ENCODE measurements at places on chromosomes 3 and 15.

DNA sequence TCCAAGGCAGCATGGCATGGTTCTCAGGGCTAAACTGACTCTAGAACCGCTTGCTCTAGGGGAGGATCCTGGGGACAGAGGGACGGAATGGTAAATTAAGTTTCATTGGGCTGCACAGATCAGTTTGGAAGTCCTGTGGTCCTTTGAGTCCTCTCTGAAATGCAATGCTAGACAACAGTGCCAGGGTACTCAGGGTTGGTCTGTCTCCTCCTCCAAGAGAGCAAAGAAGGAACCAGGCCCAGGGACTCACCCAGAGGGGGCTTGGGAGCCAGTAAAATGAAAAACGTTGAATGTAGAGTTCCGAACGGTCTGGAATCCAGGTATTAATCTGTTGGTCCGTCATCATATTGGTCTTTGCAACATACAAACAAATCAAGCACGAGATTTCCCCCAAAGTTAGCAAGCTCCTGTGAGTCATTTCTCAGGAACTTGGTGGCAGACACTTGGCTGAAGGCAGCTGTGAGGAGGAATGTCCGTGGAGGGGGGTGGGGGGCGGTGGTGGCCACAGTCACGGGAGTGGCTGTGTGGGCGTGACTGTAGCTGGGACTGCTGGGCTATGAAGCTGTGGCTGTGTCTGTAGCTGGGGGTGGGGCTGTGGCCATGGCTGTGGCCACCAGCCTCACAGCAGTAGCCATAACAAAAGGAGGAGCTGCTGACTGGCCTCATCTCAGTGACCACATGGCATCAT is 361.0 kb downstream of the SHQ1 start:
- peak; percentile 71 for DNase-seq

GRCh38 chr15:23570486-23570885 is 5.0 kb downstream of the MKRN3 start:
- DNase-seq = no peak

DNA sequence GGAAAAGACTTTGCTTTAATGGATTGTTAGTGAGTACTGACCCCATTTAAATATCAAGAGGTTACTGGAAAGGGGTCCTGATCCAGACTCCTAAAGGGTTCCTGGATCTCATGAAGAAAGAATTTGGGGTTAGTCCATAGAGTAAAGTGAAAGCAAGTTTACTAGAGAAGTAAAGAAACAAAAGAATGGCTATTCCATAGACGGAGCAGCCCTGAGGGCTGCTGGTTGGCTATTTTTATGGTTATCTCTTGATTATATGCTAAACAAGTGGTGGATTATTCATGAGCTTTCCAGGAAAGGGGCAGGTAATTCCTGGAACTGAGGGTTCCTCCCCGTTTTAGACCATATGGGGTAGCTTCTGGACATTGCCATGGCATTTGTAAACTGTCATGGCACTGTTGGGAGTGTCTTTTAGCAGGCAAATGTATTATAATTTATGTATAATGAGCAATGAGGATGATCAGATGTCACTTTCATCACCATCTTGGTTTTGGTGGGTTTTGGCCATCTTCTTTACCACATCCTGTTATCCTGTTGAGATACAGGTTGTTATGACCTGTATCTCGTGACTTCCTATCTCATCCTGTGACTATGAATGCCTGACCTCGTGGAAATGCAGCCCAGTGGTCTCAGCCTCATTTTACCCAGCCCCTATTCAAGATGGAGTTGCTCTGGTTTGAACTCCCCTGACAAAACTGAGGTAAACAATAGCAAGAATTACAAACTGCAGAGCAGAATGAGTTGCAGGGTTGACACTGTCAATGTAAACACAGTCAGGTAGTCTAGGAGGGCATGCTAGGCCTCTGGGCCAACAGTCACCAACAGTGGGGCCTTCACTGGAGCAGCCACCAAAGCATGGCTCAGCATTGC is 10.3 kb upstream of the GPR160 start:
- DNase-seq = no peak

DNA sequence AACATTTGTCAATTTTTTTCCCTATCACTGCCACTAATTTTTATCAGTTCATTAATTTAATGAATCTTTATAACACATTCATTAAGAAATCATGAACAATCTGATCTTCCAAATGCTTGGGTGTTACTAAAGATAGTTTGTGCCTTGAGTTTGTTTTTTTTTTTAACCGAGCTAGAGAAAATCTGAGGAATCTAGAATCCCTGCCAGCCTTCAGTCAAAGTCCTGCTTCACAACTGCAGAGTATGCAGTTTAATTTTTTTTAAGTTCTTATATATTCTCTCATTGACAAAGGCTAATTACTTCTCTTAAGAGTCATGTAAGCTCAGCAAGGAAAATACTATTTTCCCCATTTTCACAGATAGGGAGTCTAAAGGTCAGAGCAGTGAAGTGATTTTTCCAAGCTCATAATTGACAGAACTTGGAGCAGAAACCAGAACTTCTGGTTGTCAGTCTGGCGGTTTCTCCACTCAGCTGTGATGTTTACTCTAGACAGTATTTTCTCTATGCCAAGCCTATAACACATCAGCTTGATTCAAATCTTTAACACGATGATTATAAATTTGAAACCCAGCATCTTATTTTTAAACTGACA is 55.7 kb downstream of the TNIK start:
- no peak for DNase-seq

GRCh38 chr3:149479621-149480325 is 5.3 kb downstream of the TM4SF4 start:
- no peak for DNase-seq

DNA sequence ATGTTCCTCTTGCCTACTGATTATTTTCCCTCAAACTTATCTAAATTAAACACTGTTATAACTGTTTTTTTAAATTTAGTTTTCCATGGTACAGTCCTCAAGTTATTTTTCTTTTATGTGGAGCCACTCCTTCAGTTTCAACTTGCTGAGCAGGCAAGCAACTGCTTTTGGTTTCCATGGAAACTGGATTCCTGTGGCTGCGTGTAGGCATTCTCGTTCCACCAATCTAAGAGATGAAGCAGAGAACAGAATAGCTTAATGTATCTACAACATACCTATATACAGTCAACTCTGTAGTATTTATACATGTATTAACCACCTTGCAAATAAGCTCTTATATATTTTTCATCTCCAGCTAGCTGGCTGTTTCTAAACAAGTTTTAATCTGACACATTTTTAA is 25.8 kb upstream of the ANXA2 start:
- DNase-seq = no peak

GRCh38 chr3:157248590-157249422 is 88.9 kb upstream of the CCNL1 start:
- DNase-seq = no peak

GRCh38 chr3:130783629-130784028 is 37.0 kb upstream of the PIK3R4 start:
- no peak for DNase-seq

- peak; percentile 14 for DNase-seq
Measured at GRCh38 chr3:61936344-61936937, 375.1 kb downstream of the PTPRG start.

GRCh38 chr3:136262559-136262958 is 12.4 kb downstream of the PCCB start:
- no peak for DNase-seq

- no peak for DNase-seq
Measured at GRCh38 chr3:8756671-8757070, 12.7 kb downstream of the OXTR start.

- DNase-seq = no peak
Measured at GRCh38 chr3:66860771-66861170, 137.3 kb upstream of the KBTBD8 start.

DNA sequence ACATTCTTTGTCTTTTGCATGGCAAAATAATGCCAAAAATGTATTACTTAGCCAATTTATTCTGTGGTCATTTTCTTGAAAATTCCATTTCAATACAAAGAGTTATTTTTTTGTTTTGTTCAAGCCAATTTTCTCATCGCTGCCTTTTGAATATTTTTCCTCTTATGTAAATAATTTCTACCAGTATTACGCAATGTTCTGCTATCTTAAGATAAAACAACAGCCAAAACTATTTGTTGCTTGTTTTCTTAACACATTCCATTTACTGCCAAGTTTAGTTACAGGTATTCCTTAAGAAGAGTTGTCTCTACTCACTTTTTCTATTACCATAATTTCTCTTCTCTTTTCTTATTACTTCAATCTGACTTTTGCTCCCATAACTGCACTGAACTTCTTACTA is 163.1 kb downstream of the ROBO1 start:
- DNase-seq = no peak

GRCh38 chr3:134074790-134075567 is 45.3 kb upstream of the SLCO2A1 start:
- DNase-seq = no peak

DNA sequence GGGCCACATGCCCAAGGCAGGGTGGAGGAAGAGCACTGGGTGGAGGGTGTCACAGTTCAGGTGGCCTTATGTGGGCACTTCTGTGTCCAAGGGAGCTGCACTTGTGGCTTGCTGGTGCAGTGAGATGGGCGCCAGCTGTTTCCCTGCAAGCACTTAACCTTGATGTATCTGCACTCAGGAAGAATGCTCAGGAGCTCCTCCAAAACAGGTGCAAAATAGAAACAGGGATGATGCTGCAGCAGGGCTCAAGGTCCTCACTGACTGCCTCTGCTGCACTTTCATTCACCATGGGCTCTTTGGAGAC is 151.3 kb downstream of the CADPS start:
- DNase-seq = no peak

DNA sequence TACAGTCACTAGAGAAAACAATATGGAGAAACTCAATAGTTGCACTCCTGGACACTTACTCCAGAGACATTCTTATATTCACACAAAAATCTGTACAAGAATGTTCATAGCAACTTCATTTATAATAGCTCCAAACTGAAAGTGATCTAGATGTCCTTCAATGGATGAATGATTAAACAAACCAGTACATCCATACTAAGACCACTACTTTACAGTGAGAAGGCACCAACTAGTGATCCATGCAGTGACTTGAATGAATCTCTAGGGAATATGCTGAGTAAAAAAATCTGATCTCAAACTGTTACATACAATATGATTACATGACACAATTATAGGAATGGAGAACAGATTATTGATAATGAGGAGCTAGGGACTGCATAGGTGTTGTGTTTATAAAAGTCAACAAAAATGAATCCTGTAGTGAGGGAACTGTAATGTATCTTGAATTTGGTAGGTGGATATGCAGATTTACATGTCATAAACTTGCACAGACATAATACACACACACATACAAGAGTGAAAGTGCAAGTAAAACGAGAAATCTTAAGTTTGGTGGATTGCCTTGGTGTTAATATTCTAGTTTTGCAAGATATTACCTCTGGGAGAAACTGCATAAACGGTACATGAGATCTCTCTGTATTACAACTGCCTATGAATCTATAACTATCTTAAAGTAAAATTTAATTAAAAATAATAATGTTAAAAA is 85.7 kb downstream of the SPATA16 start:
- no peak for DNase-seq

DNA sequence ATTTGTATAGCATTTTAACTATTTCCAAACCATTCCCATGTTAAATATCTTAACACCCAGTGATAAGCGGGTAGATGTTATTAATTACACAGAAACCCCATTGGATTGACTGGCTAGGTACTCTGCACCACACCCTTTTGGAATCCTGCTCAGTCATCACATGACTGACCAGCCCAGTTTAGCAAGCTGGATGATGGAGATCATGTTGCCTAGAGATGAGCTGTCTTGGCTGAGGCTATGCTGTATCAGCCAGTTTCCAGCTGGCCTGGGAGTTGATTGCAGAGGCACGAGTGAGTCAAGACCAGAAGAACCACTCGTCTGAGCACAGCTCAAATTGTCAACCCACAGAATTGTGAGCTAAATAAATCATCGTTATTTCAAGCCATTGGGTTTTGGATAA is 124.6 kb downstream of the ZNF621 start:
- no peak for DNase-seq

GRCh38 chr3:25856902-25857518 is 67.1 kb downstream of the OXSM start:
- DNase-seq = no peak

- no peak for DNase-seq
Measured at GRCh38 chr3:56689303-56689702, 6.2 kb upstream of the TASOR start.

- DNase-seq = no peak
Measured at GRCh38 chr3:143222505-143222904, 102.9 kb downstream of the CHST2 start.

DNA sequence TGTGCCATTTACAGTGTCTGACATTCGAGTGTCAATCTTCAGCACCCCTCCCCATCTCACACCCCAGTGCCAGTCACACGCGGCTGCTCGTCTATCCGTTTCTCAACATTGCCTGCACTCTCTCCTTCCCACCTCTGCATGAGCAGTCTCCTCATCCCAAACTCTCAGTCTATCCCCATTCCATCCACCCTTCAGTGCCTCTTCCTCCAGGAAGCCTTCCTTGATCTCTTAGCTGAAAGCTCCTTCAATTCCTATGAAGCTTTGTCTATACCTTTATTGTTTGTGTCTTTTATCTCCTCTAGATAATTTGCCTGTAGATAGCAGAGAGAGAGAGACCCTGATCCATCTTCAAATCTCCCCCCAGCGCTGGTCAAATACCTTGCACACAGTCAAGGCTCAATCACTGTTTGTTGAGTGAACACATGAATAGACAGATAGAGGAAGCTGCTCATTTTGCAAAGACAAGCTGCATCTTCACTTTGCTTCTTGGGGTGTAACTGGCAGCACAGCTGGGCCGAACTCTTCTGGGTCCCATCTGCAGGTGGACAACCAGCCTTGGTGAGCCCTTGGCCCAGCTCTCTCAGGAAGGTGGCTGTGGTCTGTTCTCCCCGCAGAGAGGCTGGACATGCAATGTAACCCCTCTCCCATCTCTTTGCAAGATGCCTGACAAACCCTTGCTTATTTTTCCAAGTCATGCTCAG is 52.8 kb downstream of the ITGA11 start:
- DNase-seq = no peak

DNA sequence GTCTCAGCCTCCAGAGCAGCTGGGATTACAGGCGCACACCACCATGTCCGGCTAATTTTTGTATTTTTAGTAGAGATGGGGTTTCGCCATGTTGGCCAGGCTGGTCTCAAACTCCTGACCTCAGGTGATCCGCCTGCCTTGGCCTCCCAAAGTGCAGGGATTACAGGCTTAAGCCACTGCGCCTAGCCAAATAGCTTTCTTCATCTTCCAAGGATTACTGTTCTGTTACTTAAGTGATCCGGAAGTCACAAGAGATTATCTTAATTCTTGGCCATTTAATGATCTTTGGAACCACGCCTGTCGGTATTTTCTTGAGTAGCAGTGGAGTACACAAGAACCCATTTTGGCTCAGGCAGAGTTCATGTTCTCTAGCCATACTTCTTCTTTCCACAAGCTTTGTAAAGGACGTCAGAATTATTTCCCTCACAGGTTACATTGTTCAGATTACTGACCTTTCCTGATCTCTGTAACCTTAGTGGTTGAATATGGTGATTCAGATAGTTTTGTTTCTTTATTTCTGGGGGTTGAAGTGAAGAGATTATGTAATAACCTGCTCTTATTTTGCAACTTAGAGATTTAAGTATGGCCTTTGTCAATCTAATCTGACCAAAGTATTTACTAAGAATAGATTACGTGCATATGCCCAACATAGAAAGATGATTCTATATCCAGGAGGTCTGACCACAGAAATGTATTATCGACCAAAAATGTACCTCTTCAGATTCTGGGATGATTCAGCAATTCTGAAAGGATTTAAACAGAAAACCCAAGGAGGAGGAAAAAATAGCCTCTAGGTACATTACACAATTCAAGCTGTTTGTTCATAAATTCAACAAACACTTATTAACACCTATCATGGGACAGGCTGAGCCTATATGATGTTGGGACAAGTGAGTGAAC is 132.2 kb downstream of the GREM1 start:
- no peak for DNase-seq

All from stimulated activated CD4-positive, alpha-beta T cell treated with anti-CD3 and anti-CD28 coated beads, Interleukin-1b, Interleukin-23, amount 100 ng/mL, for 48 hours (primary cell).